Stimulated activated CD8-positive, alpha-beta memory T cell treated with anti-CD3 and anti-CD28 coated beads, Interleukin-15, amount 100 ng/mL, for 4 hours (primary cell): ENCODE measurements at places on chromosomes 4 and X.

DNA sequence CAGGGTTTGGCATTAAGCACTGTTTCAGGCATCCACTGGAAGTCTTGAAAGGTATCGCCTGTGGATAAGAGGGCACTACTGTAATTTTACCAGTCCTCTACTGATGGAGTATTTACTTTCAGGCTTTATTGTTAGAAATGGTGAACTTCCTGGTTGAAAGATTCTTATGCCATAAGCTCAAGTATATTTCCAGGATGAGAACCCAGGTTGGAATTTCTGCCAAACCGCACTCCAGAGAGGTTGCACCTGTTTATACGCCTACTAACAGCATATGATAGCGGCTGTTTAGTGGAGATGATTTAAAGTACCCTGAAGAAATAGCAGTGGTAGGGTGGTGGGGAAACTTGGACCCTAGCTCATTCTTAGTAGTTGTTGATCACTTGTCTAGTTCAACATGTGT, 9.9 kb downstream of the FNIP2 start:
- no peak for DNase-seq

GRCh38 chrX:74080165-74080564, 223.8 kb upstream of the ZCCHC13 start:
- DNase-seq: no peak

DNA sequence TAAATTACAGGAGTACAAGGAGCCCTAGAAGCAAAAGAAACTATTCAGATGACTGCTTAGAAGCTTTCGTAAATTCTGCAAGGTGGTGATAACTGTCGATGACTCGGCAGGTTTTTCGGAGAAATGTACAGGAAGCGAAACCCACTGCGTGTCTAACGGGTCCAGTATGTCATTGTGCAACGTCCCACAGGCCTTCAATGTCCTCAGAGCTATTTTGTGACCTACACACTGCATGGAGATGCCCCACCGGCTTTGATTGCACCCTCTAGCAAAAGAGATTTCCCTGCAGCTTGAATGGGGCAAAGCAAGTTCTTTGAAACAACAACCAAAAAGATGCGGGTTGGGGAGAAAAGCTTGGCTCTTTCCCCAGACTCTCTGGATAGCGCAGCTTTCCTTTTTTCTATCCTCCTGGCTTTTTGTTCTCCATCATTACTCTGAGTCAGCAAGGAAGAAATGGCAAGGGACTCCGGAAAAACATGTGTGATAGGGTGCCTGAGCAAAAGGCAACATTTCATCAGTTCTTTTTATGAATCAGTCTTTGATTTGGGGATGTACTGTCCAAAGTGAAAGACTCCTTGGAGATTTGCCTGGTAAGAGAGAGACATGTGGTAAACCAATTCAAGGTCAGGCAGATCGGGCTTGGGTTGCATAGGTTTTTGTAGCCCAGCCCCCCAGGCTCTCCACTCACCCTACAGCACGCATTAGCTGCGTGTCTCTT, 112.0 kb upstream of the TBL1X start:
- peak; percentile 12 for DNase-seq

DNA sequence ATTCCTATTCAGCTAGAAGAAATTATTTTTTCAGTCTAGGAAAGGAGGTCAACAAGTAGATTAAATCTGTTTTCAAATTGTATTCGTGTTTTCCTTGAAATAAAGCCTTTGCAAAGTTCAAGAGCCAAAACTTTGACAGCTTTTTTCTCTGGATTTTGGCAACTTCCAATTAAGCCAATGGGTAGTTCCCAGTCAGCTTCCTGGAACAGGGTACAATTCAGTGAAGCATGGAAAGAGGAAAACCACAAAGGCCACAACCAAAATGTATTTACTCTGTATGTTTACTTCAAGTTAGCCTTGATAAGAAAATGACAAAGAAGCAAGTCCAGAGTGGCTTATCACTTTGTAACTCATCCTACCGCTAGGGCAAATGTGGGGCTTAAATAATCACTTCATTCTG, 188.6 kb downstream of the COMMD8 start:
- DNase-seq: no peak

- no peak for DNase-seq
These were observed 95.2 kb downstream of the SHROOM4 start for GRCh38 chrX:50718776-50719175.

DNA sequence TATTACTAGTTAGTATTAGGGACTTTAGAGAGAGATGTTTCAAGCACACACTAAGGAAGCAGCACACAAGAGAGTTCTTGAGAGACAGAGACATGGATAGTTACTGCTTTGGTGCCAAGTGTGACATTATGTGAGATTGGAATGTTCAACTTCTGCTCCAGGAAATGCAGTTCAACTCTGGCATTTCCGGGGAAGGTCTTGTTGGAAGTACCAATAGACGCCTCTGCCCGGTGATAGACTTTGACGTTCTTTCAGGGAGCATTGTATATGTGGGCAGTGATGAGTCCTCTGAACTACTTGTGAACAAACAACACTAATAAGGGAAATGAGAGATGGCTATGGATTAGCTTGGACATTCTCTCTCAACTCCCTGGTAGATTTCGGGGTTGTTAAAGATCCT, 638.1 kb upstream of the BOD1L1 start:
- no peak for DNase-seq

- DNase-seq: no peak
These were observed 138.9 kb downstream of the EVC2 start for GRCh38 chr4:5569451-5569850.

GRCh38 chr4:128353791-128354190, 66.2 kb upstream of the PGRMC2 start:
- DNase-seq: no peak

- DNase-seq: peak; percentile 46
These were observed 21.7 kb upstream of the CD38 start for GRCh38 chr4:15756361-15756861.

DNA sequence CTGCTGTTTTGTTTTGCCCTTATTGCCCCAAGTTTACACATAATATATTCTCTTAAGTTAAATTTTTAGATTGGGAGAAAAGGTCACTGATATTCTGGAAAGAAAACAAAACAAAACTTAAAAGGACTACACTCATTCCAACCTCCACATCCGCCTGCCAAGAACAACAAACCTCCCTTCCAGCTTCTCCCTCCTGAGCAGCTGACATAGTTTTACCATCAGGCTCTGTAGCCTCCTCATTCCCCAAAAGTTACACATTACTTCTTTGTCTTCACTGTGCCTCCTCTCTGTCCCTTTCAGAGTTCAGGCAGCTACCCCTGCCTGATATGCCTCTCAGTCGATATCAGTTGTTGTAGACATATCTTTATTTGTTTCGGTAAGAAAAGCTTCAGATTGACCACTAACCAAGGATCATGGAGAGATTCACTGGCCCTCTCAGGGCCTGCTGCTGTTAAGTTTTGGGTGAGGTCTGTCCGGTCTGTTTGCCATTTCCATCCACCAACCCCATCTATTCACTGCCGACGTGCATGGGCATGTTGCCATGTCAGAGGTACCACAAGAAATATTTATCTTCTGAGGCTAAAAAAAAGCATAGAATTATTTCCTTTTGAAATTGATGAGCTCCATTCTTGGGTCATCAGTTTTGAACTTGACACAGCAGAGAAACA, 164.1 kb downstream of the GASK1B start:
- DNase-seq: no peak

GRCh38 chrX:40207626-40208025, 109.9 kb upstream of the BCOR start:
- DNase-seq: no peak

GRCh38 chr4:98468709-98469108, 189.7 kb downstream of the TSPAN5 start:
- no peak for DNase-seq

DNA sequence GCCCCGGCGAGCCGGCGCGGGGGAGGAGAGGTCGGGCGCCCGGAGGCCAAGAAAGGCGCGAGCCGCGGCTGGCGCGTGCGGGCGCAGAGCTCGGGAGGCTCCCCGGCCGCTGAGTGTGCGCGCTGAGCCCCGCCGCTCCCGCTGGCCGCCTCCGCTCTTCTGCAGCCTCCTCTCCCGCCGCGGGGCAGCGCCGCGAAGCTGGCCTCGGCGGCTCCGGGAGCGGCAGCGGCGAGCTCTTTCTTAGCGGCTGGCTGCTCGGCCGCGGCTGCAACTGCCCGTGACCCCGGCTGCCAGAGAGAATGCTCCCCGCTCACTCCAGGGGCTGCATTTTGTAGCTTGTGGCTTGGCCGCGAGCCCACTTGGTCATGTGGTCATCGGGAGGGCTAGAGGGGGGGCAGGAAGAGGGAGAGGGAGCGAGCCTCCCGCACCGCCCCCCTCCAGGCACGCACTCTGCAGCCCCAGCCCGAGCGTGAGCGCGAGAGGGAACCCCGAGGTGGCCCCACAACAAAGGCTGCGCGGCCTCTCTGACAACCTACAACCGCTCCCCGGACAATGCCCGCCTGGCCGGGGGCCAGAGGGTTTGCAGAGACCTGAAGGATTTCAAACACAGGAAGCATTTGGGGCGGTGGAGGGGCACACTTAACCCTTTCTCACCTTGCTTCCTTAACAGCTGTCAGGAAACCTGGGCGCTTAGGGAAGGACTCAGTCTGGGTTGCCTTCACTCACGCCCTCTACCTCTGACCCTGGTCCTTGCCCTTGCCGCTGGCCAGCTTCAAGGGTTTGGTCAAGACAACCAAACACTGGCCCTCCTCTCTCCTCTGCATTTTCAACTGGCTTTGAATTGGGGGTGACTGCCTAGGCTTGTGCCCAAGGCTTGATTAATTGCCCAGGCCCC, at the start of gene APLN:
Gene APLN (minus strand): TSS at position 305 of the 895 bp plus-strand sequence. CDS start 326 bp downstream, outside the sequence.
- DNase-seq: no peak

DNA sequence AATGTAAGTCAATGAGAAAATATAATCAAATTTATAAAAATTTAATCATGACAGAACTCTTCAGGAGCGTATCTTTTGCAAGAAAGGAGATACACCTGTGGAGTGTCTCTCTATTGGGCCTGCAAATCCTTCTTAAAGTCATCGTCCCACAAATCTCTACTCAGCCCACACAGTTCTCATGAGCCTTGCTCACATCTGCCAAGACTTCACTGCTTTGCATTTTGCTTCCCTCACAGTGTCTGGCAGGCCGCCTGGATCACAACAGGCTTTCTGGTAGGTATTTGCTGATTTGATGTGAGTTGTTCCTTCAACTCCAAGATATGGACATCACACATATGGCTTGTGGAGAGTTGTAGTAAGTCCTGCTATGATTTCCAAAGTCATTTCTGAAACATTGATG, 183.1 kb upstream of the ARX start:
- no peak for DNase-seq

- DNase-seq: no peak
These were observed 36.6 kb upstream of the UGT2A1 start for GRCh38 chr4:69689599-69689998.

GRCh38 chr4:41185614-41186592, 28.4 kb downstream of the APBB2 start:
- DNase-seq: no peak

- no peak for DNase-seq
These were observed 174.5 kb downstream of the NSUN7 start for GRCh38 chr4:40924096-40924792.

- no peak for DNase-seq
These were observed 2.6 kb downstream of the LAS1L start for GRCh38 chrX:65532016-65532415.

DNA sequence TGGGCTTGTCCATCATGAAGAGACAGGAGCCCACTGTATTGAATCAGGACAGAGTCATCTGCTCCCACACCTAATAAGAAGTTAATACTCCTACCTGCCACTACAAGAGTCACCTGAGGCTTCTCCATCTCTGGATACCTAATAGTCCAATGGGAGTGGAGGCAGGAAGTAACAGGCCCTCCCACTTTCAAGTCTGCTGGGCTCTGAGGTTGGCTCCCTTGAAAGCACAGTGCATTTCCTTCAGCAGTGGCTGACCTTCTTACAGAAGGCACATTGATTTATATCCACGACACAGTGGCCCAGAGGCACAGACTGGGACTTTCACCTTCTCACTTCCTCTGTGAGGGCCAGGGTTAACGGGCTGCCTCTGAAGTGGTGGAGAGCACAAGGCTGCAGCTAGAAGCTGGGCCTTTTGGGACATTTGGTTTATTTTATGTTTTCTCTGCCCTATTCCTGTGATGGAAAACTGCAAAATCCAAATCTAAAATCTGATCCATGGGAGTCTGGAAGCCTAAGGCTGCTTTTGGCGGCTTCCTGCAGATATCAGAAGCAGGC, 38.1 kb downstream of the FRG2 start:
- no peak for DNase-seq

DNA sequence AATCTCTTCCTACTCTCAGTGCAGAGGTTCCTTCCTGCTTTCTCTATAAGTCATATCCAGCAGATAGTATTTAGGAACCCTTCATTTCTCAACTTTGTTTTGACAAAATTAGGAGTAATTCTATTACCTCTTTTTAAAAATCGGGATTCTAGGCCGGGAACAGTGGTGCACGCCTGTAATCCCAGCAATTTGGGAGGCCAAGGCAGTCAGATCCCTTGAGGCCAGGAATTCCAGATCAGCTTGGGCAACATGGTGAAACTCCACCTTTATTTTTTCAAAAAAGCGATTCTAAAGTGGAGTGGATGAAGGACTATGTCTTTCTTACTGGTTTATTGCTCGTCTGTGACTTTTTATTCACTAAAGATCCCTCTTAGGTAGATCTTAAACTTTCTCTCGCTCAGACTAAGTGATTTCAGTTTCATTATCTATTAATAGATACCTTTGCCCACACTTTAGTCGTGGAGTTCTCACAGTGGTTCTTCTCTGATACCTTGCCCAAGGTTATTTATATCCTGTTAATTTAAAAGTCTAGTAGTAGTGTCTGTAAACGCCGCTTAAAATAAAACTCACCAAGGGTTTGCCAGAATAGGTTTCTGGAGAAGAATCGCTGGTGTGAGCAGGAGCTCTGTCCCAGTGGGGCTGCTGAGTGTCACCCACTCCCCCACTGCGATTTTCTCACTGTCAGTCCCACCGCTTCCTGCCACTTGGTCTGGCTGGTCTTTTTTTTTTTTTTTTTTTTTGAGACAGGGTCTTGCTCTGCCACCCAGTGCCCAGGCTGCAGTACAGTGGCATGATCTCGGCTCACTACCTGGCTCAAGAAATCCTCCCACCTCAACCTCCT, 27.0 kb upstream of the TMEM131L start:
- DNase-seq: peak; percentile 11

GRCh38 chrX:1528884-1529203, 8.1 kb downstream of the P2RY8 start:
- DNase-seq: no peak

- no peak for DNase-seq
These were observed 379.5 kb downstream of the ZIC3 start for GRCh38 chrX:137945470-137945869.

DNA sequence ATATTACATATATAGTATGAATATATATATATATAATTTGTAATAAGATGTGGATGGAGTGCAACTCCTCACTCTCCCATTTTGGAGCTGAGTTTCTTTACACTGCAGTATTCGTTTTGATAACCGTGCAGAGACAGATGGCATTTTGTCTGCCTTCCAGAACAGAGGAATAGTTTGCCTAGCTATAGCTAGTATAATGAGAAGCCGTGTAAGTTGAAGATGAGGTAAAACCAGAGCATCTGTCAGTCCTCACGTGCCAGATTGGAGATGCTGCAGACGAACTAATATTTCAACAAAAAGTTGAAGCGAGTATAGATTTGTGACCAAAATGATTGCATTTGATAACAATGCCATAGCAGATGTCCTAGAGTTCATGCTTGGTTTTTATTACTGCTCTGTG, 180.6 kb downstream of the FMR1NB start:
- DNase-seq: no peak

- DNase-seq: no peak
These were observed 29.5 kb downstream of the ARHGAP10 start for GRCh38 chr4:147761218-147761883.

GRCh38 chr4:79906303-79906702, 166.7 kb downstream of the ANTXR2 start:
- DNase-seq: no peak

GRCh38 chrX:134459683-134460004, 321 bp upstream of the HPRT1 start:
- no peak for DNase-seq
